ENCODE measurements at places on chromosomes 12 and 14.

DNA sequence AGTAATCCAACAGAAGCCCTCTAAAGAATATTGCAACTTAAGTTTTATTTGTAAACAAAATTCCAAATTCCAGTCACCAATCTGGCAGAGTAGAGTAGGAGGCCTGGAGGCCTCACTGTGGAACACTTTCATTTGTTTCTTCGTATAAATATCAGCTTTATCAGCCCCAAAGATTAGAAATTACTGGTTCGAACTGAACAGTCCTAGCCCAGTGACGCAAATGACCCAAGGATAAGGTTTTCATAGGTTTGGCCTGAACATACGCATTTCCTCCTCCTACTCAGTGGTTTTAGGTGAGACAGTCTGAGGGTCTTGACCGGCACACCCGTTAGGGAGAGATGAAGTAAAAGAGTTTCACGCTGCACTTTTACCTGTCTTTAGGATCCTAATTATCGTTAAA is 1.7 kb downstream of the CDC42BPB start:
- no peak for DNase-seq

GRCh38 chr12:114425031-114425626 is 19.2 kb upstream of the TBX5 start:
- DNase-seq, result no peak

- no peak for DNase-seq
These were observed 170.2 kb upstream of the HMGA2 start for GRCh38 chr12:65653946-65654629.

DNA sequence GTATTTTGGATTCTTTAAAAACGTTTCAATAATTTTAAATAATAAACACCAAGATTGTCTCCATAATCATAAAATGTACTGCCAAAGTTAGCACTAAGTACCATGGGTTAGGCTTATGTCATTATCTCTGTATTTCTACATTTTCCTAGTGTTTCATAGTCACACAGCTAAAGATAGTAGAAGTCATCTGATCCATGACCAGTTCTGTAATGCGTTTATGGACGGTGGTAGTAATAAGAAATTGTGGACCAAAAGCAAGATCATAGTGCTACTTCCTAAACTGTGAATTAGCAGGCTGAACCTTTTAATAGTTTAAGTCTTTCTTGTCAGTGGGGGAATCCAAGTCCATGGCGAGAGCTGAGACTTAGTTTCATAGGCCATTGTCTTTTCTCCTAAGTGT is 142.1 kb downstream of the AKAP6 start:
- no peak for DNase-seq

DNA sequence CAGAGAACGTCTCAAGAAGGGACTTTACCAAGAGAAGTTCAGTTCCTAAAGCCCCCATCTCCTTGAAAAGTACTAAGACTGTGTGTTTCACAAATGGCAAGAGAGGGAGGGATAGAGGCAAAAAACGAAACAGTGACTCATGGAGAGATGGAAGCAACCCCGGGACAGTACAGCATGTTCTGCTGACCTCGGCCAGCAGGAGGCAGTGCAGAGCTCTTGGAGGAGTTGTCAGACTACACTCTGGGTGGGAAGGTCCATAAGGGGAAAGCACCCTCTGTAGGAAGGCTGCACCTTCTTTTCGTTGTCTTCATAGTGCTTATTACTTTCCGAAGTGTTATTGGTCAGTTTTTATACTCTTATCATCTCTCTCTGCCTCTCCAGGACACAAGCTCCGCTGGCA is 525.2 kb upstream of the CCDC196 start:
- peak; percentile 43 for DNase-seq

DNA sequence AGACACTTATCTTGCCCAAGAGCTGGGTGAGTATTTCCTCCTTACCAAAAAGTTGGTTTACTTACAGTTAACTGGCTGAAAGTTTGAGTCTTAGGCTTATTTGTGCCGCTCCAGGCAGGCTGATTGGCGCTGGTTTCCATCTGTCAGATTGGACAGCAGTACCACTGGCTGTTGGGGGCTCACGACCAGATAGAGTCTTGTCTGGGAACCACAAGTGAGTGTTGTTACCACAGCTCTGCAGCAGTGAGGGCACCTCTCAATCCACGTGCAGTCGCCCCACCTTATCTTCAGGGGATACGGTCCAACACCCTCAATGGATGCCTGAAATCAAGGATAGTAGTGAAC is 58.9 kb downstream of the DDX51 start:
- DNase-seq, result no peak

DNA sequence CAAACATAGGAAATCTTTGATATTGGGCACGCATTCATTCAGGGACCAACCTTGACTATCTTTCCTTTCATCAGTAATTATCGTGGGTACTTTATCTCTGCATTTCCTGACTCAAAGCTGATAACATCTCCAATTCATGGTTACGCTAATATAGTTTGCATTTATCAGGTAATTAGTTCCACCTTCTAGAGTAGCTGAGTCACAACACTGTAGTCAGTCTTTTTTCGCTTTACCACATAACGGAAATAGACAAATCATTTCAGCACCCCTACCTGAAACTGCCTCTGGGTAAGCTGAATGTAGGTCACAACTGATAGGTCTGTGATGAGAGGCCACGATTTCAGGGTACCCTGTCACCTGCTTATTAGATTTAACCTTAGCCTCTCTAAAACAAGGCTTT is 36.7 kb upstream of the IL22 start:
- peak; percentile 25 for DNase-seq

GRCh38 chr12:195156-195555 is 18.8 kb downstream of the SLC6A12 start:
- no peak for DNase-seq

- DNase-seq, result no peak
These were observed 54.5 kb upstream of the PRICKLE1 start for GRCh38 chr12:42643881-42644579.

DNA sequence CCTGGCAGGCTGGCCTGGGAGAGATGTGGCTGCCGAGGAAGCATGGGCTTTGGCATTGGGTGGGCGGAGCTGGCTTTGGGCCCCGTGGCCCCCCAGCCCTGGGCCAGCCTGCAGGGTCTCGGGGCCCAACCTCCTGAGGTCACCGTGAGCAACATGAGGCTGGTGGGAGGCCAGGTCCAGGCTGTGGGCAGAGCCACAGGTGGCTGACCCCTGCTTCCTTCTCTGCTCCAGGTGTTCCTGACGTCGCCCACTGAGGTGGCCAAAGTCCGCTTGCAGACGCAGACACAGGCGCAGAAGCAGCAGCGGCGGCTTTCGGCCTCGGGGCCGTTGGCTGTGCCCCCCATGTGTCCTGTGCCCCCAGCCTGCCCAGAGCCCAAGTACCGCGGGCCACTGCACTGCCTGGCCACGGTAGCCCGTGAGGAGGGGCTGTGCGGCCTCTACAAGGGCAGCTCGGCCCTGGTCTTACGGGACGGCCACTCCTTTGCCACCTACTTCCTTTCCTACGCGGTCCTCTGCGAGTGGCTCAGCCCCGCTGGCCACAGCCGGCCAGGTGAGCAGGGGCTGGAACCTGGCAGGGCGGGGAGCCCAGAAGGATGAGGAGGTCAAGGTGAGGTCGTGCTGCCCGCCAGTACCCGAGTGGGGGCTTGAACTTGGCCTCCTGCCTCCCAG is 5.5 kb downstream of the SLC25A47 start:
- DNase-seq, result no peak

DNA sequence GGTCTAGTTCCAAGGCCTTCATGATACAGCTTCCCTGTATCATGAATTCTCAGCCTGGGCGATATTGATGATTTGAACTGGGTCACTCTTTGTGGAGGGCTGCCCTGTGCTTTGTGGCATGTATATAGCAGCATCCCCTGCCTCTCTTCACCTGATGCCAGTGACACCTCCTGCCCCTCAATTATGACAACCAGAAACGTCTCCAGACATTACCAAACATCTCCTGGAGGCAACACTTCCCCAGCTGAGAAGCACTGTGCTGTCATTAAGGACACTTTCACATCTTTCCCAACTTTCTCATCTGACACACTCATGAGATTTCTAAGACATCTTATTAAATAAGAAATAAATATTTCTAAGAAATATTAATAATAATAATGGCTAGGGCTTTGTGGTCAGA is 315.3 kb downstream of the BCL11B start:
- no peak for DNase-seq

- no peak for DNase-seq
These were observed 59.3 kb upstream of the CCDC91 start for GRCh38 chr12:28130625-28131598.

DNA sequence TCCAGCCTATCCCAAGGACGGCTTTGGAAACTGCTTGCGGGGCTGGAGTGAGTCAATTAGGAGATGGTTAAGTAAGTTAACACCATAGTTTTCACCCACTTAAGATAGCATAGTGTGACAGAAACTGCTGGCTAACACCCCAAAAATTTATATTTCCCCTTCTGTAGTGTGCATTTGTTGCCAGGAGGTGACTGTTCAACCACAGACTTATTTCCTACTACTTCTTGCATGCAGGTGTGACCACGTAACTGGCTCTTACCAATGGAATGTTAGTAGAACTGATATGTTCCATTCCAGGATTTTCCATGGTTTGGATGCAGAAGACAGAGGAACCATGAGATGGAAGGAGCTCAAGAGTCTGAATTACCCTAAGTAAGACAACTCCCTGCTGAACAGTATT is 52.9 kb upstream of the SLC35F4 start:
- DNase-seq, result no peak

DNA sequence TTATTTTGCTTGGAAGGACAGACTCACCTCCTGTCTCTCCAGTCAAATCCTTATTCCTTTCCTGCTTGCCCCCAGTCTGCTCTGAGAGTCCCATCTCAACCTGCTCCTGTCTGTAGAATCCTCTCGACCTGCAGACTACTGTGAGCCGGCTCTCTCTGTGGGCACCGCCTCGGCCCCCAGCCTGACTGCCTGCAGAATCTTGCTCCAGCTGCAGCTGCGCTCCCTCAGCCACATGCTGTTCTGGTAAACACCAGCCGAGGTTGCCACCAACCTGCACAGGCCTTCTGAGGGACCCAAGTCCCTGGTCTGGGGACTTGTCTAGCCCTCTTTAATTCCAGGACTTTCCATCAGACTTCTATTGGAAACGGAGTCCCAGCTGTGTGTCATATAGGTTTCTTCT is 44.8 kb upstream of the PRMT8 start:
- no peak for DNase-seq

GRCh38 chr14:81765651-81766275 is 232.1 kb upstream of the SEL1L start:
- DNase-seq, result no peak

DNA sequence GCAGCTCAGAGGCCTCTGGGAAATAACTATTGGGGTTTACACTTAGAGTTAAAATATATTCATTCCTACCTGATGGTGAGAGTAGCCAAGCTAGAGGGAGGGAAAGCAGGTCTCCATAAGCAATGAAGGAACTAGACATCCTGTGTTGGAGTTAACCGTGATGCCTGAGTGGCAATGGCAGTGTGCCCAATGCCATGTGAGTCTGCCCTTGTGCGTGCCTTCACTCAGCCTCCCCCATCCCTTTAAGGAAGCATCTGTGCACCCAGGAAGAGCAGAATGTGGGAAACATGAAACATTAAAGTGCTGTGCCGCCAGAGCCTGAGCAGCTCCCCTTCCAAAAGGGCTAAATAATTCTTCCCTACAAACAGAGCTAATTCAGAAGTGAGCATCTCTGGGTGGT is 76.3 kb downstream of the COX16 start:
- DNase-seq, result no peak

- no peak for DNase-seq
These were observed 3.7 kb downstream of the SLC38A1 start for GRCh38 chr12:46265102-46265501.

- no peak for DNase-seq
These were observed 104.2 kb downstream of the PCNX1 start for GRCh38 chr14:71011479-71011878.

DNA sequence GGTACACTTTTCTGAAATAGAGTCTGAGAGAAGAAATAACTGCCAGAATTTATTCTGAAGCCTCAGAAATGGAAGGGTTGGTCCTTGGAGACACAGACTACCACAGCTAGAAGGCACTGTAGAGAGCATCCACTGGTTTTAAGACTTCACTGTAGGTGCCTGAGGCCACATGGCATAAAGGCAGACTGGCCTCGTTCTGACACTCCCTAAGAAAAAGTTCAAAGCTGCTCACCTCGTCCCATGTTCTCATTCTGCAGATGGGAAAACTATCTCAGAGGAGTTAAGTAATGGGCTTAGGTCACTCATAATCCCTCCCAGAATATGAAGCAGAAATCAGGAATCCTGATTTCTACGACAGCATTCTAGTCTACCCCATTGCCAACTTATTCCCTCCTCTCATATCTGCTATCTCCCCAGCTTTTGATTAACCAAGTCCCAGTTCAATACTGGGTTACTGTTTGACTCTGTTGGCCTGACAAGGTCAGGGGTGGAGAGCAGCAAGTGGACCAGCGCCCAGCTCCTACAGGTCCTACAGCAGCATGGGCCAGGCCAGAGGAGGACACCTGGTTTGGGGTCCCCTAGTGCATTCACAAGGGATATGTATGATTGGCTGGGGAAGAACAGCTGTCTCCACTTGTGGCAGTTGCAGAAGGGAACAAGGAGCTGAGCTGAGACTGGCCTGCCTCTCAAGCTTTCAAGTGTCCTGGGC is 3.7 kb downstream of the ITGA5 start:
- no peak for DNase-seq

GRCh38 chr14:78863143-78863542 is 693.0 kb downstream of the NRXN3 start:
- DNase-seq, result no peak

GRCh38 chr12:86006727-86007126 is 132.6 kb downstream of the NTS start:
- no peak for DNase-seq

DNA sequence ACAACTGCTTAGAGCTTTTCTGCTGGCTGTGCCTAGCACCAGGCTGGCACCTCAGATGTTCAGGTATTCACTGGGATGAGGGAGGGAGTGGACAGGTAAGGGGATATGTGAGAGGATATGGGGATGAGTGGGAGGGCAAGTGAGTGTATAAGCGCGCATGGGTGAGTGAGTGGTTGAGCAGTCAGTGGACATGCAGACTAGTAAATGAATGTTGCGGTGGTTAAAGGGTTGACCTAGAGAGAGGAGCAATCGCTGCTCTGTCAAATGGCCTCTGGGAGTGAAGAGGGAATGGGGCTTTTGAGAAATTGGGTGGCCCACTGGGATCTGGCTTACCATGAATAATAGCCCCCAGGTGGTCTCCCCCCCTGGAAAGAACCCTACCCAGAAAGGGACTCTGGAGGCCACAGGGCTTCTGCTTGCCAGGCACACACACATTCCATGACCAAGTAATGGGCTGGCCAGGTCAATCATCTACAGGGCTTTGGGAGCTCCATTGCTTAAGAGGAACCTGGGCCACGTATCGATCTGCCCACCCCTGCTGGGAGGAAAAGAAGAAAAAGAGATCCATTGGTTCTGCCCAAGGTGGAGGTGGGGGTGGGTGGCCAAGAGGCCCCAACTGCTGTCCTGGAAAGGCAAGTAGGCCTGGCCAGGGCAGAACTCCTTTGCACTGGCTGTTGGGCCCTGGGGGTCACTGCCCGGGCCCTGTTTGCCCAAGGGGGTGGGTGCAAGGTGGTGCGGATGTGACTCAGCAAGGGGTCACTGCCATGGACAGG is 30.8 kb upstream of the ZFP36L1 start:
- no peak for DNase-seq

- DNase-seq, result no peak
These were observed 1.4 kb downstream of the FIGNL2 start for GRCh38 chr12:51846911-51847642.

All from activated CD4-positive, CD25-positive, alpha-beta regulatory T cell treated with anti-CD3 and anti-CD28 coated beads, Interleukin-2, amount 50 U/mL, for 16 hours (primary cell).